ENCODE measurements at places on chromosomes 12 and 14.
A peak's percentile ranks its signal among the peaks of the same experiment; 100 is the strongest.

- DNase-seq = no peak
Measured at GRCh38 chr12:91021076-91021475, 16.3 kb upstream of the EPYC start.

DNA sequence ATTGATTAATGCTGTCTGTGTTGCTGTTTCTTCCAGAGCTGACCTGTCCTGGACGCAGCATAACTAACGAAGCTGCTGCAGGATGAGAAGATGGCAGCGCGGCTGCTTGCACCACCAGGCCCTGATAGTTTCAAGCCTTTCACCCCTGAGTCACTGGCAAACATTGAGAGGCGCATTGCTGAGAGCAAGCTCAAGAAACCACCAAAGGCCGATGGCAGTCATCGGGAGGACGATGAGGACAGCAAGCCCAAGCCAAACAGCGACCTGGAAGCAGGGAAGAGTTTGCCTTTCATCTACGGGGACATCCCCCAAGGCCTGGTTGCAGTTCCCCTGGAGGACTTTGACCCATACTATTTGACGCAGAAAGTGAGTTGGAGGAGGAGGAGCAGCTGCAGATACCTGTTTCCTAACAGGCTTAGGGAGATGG lies 71.7 kb downstream of the SCN8A start:
- DNase-seq = no peak

DNA sequence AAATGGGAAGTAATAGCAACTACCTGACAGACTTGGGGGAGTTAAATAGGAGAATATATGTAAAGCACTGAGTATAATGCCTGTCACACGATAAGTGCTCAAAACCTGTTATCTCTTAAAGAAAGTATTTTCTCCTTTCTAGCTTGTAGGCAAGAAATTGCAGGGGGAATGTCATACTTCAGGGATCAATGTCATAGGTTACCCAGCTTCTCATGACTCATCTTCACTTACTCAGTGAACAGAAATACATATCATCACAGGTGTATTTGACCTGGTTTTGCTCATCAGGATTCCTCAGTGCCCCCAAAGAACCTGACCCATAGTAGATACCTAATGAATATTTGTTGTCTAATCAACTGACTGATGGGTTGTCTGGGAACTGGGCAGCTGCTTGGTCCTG lies 285.0 kb upstream of the ATP2B1 start:
- no peak for DNase-seq

DNA sequence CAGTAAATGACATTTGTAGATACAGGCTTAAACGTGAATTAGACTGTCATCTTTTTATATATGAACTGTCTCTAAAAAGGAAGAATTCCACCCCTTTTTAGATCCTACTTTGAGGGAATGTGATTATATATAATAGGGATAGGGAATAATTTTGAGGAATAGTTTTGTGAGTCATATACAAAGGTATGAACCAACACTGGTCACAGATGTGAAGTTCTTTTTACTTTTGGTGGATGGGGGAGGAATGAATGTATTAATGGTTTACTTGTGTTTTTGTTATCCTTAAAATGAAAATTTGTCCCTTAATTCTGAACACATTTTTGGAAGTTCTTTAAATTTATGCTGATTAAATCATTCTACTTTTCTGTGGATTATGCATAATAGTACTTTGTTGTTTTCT lies 30.4 kb downstream of the FRS2 start:
- DNase-seq = no peak

GRCh38 chr12:93317227-93317626 lies 60.5 kb upstream of the NUDT4 start:
- DNase-seq = no peak

- no peak for DNase-seq
Measured at GRCh38 chr12:127600211-127600610, 666.8 kb upstream of the TMEM132C start.

- DNase-seq = no peak
Measured at GRCh38 chr14:101410126-101410525, 151.2 kb upstream of the DIO3 start.

DNA sequence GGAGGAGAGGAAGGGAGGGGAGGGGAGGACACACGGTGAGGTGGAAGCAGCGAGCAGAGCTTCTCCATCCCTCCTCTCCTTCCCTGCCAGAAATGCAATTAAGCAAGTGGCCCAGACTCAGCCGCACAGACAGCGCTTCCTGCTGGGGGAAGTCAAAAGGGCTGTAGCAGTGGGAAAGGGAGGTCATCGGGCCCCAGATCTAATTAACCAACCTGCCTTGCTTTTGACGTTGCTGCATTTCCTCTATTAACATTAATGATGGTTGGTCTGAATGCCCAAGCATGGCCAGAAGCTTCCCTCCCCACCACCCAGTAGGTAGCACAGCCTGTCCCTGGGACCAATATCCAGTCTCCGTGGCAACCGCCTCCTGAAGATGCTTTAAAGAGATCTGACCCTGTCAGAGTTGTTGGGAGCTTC lies 4.6 kb upstream of the NGB start:
- DNase-seq = no peak

DNA sequence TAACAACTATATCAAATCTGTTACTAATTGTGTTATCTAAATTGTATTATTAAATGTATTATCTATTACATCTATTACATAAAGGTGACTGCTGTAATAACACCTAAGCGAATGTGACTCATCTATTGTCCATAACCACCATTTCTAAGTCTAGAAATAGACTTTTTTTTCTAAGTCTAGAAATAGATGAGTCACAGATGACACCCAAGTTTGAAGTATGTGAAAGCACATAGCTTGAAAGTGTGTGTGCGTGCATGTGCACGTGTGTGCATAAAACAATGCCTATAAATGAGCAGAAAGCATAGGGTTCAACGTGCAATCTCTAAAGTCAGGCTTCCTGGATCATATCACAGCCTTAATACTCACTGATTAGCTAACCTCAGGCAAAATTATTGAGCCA lies 451.3 kb upstream of the USP15 start:
- no peak for DNase-seq

GRCh38 chr12:51247523-51248206 lies 9.0 kb downstream of the DAZAP2 start:
- DNase-seq = no peak

DNA sequence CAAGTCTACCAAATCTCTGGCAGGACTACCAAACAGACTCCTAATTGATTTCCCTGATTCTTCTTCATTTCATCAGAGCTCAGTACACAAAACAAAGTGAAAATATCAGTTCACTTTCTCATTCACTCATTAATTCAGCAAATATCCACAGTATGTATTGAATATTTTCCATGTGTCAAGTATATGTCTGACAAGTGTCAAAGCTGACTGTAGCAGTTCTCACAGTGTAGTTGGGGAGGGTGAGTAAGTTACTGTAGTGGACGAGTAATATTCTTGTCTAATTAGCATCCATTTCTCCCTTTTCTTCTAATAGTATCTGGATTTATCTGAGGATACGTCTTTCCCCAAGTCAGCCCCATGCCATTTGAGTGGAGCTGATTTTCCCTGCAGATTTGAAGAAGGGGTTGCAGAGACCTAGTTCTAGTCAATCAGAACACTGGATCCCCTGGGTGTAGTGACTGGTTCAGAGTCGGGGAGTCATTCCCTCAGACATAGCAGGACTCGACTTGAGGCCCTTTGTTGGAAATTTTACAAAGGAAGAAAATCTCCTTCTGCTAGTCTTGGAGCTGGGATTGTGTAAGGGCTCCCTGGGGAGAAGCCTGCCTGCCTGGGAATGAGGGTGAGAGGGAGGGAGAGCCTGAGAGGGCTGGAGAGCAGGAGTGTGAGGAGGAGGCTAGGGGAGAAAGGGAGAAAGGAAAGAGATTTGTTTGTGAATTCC lies 51.4 kb downstream of the GRIP1 start:
- no peak for DNase-seq

GRCh38 chr12:121974026-121974985 lies 47.4 kb upstream of the BCL7A start:
- no peak for DNase-seq

GRCh38 chr12:32031109-32031508 lies 71.9 kb downstream of the RESF1 start:
- no peak for DNase-seq

DNA sequence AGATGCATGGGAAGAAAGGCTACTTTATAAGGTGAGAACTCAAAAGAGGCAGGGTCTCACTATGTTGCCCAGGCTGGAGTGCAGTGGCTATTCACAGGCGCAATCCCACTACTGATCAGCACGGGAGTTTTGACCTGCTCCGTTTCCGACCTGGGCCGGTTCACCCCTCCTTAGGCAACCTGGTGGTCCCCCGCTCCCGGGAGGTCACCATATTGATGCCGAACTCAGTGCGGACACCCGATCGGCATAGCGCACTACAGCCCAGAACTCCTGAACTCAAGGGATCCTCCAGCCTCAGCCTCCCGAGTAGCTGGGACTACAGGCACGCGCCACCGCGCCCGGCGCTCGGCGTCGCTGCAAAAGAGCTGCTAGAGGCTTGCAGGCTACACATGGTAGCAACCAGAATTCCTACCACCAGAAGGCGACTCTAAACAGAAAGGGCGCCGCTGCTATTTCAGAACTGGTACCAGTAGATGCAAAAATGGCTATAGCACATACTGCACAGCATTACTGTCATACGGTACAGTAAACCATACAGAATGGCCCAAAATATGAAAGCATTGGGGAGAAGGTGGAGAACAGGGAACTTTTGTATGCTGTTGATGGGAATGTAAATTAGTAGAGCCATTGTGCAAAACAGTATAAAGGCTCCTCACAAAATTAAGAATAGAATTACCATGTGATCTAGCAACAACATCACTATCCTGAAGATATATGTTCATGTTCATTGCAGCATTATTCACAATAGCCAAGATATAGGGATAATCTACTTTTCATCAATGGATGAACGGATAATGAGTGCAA lies 1.2 kb upstream of the NEMF start:
- DNase-seq = peak; percentile 66

GRCh38 chr12:116864371-116865160 lies 16.7 kb downstream of the HRK start:
- DNase-seq = no peak

DNA sequence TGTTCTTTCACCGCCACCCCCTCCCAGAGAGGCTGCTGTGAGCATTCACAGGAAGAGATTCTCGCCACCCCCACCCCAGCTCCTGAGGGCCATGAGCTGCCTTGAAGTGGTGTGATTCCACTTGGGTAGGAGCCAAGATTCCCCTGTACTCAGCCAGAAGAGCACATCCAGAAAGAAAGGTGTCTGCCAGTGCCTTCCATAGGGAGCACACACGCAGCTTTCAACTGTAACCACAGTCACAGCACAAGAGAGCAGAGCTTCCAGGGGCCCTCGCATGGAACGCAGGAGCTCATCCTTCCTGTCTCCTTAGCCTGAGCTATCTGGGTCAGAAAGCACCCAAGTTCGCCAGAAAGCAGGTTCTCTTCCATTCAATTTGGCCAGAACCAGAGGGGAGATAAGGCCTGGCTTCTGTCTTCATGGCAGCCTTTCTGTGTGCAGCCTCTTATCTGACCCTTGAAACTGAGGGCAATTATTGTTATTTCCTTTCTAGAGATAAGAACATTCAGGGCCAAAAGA lies 66.6 kb upstream of the SCN8A start:
- DNase-seq = no peak

DNA sequence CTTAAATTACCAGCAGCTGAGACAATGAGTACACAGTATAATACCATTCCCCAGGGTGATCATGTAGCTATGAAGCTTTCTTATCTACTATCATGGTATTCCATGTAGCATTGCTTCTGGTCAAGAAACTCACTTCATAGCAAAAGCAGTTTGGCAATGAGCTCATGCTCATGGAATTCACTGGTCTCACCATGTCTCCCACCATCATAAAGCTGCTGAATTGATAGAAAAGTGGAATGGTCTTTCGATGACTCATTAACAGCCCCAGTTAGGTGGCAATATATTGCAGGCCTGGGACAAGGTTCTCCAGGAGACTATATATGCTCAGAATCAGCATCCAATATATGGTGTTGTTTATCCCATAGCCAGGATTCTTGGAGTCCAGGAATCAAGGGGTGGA lies 553.7 kb downstream of the FOXG1 start:
- peak; percentile 20 for DNase-seq

DNA sequence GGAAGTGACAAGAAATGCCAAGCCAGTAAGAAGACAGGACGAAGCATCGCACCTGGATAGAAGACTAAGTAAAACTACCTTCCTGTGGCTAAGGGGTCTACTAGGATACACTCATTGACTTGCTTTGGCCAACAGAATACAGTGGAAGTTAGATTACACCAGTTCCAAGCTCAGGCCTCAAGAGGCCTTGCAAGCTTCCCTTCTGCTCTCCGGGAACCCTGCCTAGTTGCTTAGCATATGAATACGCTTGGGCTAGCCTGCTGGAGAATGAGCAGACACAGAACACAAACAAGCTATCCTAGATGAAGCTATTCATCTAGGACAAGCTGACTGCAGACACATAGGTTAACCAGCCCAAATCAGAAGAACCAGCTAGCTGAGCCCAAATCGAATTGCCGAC lies 97.0 kb downstream of the DPF3 start:
- no peak for DNase-seq

DNA sequence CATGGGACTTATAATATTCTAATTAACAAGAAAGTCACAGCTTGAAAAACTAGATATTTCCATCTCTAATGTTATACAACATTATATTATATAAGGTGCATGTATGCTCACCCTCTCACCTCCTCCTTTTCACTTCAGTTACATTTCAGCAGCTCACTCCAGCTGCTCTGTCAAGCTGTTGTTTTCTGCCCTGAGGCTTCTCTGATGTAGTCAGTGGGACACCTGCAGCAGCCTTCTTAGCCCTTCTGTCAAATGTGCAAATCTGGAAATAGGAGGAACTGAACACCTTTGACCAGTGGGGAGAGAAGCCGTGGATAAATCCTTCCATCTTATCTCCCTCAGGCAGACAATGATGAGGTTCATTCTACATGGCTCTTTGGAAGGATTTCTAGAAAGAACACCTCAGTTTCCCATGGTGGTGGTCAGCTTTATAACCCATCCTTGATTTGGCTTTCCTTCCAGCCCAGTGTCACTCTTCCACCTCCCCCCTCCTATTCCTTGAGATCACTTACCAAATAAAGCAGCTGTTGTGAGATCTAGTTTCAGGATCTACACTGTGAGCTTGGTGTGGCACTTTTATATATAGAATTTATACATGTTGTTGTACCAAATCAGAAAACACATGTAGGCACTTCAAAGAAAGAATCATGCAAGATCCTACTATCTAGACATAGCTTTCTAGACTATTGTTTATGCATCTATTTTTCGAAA lies 79.6 kb upstream of the STK38L start:
- no peak for DNase-seq

DNA sequence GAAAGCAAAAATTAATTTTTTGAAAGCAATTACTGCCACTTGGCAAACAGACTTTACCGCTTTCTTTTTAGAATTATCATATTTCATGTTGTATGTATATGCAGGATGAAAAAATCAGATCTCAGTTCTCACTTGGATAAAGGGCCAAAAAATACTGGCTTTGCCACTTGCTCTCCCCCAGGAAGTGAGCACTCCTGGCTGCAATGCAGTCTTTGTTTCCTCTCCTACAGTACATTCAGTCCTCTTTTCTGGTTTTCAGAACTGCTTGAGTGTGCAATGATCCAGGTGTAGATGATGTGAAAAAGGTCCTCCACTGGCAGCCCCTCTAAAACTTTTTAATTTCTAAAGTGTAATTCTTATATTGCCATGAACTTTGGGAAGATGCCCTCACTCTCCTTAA lies 183.4 kb downstream of the SLC25A21 start:
- no peak for DNase-seq

- DNase-seq = no peak
Measured at GRCh38 chr14:67285876-67286452, 44.7 kb downstream of the PALS1 start.

Data from T1000 (cell line).